ENCODE measurements at places on chromosomes 6 and 20. TPM values are rescaled to one million over a fixed set of nuclear protein-coding genes. Genes with fewer than 3 reads are reported as not detected.

GRCh38 chr6:7454696-7455358 lies 65.2 kb downstream of the RIOK1 start:
- no peak overlapping the region for H3K27ac ChIP-seq
- no peaks in the 10 kb centered on the region for H3K4me1 ChIP-seq
- H3K4me3 ChIP-seq = no peak overlapping the region

- H3K36me3 ChIP-seq = no peaks in the 10 kb centered on the region
- no peaks in the 10 kb centered on the region for H3K4me1 ChIP-seq
- no peak overlapping the region for H3K27ac ChIP-seq
- no peak overlapping the region for H3K4me3 ChIP-seq
- no peaks in the 10 kb centered on the region for H3K27me3 ChIP-seq
- no peak for DNase-seq
Measured at GRCh38 chr20:9122571-9122970, 53.7 kb downstream of the PLCB4 start.

GRCh38 chr20:1669304-1669703 lies 11.7 kb upstream of the SIRPG start:
- peaks cover 14% of the 10 kb centered on the region for H3K27me3 ChIP-seq
- no peak overlapping the region for H3K4me3 ChIP-seq
- H3K4me1 ChIP-seq = no peaks in the 10 kb centered on the region
- H3K27ac ChIP-seq = no peak overlapping the region

The SIRPB2 gene
- not detected for total RNA-seq

All from SJSA1 (cell line).